Fibroblast of upper back skin (primary cell): ENCODE measurements at places on chromosomes 6 and 20.

DNA sequence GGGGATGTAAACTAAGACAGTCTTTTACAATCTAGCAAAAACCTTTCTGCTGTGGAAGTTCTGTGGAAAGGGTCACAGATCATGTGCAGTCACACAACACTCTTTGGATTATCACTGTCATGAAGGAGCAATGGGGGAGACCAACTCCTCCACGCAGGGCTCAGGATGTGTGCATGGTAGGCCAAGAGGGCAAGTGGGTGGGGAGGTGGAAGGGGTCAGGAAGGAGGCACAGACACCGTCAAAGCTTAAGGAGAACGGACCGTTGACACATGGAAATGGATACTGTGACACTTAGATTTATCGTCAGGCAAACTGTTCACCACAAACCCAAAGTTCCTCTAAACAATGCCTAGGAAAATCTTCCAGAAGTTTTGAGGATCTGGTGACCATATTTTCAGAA lies 215.8 kb downstream of the PAX1 start:
- no peak for DNase-seq

DNA sequence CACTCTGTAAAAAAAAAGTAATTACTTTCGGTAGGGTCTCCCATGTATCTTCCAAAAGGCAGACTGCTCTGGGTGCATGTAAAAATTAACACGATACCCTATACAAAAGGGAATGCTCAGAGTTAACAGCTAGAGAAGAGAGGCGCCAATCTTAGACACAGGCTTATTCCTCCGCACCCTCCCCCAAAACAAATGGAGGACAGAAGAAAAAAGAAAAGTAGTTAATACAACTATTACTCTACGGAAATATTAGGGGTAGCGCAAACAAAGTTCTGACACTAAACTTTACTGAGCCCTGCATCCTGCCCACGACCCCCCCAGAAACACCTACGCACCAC lies 331 bp upstream of the UFL1 start:
- DNase-seq, result no peak

GRCh38 chr6:122075084-122075838 lies 324.2 kb upstream of the HSF2 start:
- DNase-seq, result no peak

DNA sequence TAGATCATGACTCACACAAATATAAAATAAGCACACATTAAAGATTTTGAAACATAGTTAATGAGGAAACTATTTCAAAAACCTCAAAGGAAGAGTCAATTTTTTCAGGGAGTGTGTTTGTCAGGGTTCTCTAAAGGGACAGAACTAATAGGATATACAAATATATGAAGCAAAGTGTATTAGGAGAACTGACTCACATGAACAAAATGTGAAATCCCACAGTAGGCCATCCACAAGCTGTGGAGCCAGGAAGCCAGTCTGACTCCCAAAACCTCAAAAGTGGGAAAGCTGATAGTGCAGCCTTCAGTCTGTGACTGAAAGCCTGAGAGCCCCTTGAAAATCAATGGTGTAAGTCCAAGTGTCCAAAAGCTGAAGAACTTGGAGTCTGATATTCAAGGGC lies 898.0 kb upstream of the EYS start:
- peak; percentile 60 for DNase-seq

- no peak for DNase-seq
Observed at GRCh38 chr6:170025935-170026750, 264.7 kb downstream of the DLL1 start.

GRCh38 chr6:169253337-169254238 lies at the start of gene THBS2:
Gene THBS2, minus strand, starts transcription at chr6:169253846. Its CDS starts 3,062 bp downstream, at chr6:169250784.
- peak; percentile 94 for DNase-seq

GRCh38 chr6:110471726-110472365 lies 4.6 kb downstream of the SLC22A16 start:
- no peak for DNase-seq

GRCh38 chr6:67896476-67896875 lies 738.6 kb upstream of the ADGRB3 start:
- no peak for DNase-seq

- DNase-seq, result peak; percentile 87
Observed at GRCh38 chr6:112216662-112217551, 37.5 kb downstream of the LAMA4 start.
